ENCODE measurements at places on chromosomes 6 and 20.

DNA sequence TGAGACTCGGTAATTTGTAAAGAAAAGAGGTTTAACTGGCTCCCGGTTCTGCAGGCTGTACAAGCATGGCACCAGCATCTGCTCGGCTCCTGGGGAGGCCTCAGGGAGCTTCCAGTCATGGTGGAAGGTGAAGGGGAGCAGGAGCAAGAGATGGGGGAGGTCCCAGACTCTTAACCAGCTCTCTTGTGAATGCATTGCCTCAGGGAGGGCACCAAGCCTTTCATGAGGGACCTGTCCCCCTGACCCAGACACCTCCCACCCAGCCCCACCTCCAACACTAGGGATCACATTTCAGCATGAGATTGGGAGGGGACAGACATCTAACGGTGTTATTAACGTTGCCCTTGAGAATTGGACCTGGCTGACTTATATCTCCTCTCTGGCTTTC lies 68.6 kb downstream of the PTPN1 start:
- no peak for DNase-seq

GRCh38 chr6:149320796-149321195 lies 3.3 kb downstream of the TAB2 start:
- DNase-seq = peak; percentile 27

- no peak for DNase-seq
These were observed 285.8 kb upstream of the PRND start for GRCh38 chr20:4435671-4436455.

- DNase-seq = no peak
These were observed 1.5 kb upstream of the PHIP start for GRCh38 chr6:79079561-79080041.

DNA sequence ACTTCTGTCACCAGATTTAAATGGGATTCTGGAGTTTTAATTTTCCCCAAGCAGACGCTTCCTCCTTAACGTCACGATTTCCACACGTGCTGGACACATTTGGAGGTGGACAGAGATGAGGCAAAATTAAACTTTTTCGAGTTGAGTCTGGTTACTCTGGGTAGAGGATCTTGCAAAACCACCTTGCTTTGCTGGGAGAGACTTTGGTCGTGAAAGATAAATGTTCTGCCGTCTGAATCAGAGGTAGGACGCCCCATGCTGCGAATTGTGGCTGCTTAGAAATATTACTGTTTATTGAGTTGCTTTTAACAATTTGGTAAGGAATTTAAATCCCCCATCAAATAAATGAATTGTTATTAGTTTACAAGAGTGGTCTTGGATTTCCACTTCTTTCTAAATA lies 46.8 kb downstream of the CTCFL start:
- no peak for DNase-seq

DNA sequence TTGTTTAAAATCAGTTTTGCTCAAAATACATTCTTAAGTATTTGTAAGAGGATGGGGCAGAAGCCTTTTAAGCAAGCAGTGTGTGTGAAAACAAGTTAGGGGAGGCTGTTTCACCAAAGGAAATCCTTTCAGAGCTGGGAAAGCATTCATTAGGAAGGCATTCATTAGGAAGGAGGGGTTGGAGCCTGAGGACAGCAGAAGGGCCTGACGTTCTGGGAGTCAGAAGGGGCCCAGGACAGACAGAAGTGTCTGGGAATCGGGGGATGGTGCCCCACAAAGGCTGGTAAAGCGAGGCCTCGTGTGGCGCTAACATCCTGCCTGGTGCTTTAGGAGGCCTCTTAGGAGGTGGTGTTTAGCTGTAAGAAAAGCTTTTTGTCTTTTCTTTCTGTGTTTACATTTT lies 80.6 kb upstream of the NXT1 start:
- no peak for DNase-seq

GRCh38 chr6:157768863-157769551 lies 54.0 kb upstream of the SNX9 start:
- DNase-seq = no peak

DNA sequence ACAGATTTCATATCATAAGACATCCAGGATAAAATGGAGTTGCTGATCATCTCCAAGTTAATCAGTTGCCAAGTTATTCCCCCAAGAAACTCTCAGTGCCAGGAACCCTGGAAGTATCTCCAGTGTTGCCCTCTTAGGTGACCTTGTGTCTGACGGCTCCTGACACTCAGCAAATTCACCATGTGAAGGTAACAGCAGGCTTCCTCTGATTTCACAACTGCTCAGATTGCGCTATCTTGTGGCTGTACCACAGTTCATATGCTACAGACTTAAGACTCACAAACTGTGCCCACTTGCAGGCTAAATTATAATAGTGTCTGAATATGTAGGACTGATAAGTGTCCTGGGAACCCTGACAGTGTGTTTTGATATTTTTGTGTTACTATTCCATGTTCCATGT lies 186.6 kb upstream of the OPRM1 start:
- no peak for DNase-seq

All from CD4-positive, alpha-beta T cell treated with Interleukin-12 subunit alpha and Interleukin-12 subunit beta, for 1 hour (primary cell).